D721Med (cell line): ENCODE measurements at places on chromosomes 4 and X.

GRCh38 chr4:90318193-90318592 lies 191.0 kb downstream of the CCSER1 start:
- no peak for DNase-seq

DNA sequence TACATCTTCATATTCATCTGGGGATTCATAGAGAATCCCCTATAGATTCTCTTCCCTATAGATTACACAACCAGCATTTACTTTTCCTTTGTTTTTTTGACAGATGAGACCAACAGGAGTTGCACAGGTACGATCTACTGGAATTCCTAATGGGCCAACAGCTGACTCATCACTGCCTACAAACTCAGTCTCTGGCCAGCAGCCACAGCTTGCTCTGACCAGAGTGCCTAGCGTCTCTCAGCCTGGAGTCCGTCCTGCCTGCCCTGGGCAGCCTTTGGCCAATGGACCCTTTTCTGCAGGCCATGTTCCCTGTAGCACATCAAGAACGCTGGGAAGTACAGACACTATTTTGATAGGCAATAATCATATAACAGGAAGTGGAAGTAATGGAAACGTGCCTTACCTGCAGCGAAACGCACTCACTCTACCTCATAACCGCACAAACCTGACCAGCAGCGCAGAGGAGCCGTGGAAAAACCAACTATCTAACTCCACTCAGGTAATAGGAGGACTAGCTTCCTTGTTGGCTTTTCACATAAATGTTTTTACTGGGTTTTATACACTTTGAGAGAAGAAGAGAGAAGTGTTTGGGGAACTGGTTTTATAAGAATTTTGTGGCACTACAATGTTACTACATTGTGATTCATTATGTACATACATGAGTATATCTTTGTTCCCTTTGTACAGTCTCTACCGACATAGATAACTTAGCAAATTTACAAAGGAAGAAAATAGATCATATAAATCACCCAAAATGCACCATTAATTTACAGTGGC lies 137.2 kb downstream of the DIPK2B start:
- DNase-seq: no peak

DNA sequence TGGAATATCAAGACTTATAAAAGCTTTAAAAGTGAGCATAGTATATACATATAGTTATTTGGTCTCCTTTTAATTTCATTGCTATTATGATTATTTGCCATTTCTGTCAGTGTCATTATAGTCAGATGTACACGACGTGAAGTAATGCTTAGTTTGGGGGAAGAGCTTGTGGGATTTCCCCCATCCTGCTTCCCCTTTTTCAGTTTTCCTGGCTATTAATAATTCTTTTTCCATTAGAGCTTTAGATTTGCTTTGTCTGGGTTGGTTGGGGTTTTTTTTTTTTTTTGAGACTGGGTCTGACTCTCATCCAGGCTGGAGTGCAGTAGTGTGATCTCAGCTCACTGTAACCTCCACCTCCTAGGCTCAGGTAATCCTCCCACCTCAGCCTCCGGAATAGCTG lies 5.4 kb downstream of the ABCE1 start:
- DNase-seq: no peak

DNA sequence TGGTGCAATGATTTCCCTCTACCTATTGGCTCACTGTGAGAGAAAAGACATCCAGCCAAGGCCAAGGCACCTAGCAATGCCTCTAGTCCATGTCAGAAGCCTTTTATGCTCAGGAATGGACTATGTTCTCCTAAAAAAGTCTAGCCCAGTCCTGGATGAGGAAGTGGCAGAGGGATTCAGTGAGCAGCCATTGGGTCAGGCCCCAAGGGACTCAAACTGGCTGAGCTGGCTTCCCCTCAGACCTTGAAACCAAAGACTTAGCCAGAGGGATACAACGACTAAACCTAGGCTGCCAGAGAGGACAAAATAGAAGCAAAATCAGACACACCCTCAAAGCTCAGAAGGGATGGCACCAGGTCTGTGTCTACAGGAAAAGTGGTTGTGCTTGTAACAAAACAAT lies 49.1 kb downstream of the ARHGEF9 start:
- DNase-seq: no peak

DNA sequence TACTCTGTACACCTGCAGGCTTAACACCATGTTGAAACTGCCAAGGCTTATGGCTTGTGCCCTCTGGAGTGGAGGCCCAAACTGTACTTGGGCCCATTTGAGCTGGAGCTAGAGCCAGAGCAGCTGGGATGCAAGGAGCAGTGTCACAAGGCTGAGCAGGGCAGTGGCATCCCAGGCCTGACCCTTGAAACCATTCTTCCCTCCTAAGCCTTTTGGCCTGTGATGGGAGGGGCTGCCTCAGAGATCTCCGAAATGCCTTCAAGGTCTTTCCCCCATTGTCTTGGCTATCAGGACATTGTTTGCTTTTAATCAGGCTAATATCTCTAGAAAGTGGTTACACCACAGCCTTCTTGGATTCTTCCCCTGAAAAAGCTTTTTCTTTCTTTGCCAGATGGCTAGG lies 10.9 kb upstream of the PNMA5 start:
- DNase-seq: no peak

- no peak for DNase-seq
Measured at GRCh38 chrX:4710618-4711433, 997.4 kb upstream of the PRKX start.

GRCh38 chr4:185914583-185915199 lies 102.7 kb upstream of the SORBS2 start:
- DNase-seq: no peak

GRCh38 chr4:77922158-77923094 lies 59.8 kb downstream of the MRPL1 start:
- DNase-seq: no peak

DNA sequence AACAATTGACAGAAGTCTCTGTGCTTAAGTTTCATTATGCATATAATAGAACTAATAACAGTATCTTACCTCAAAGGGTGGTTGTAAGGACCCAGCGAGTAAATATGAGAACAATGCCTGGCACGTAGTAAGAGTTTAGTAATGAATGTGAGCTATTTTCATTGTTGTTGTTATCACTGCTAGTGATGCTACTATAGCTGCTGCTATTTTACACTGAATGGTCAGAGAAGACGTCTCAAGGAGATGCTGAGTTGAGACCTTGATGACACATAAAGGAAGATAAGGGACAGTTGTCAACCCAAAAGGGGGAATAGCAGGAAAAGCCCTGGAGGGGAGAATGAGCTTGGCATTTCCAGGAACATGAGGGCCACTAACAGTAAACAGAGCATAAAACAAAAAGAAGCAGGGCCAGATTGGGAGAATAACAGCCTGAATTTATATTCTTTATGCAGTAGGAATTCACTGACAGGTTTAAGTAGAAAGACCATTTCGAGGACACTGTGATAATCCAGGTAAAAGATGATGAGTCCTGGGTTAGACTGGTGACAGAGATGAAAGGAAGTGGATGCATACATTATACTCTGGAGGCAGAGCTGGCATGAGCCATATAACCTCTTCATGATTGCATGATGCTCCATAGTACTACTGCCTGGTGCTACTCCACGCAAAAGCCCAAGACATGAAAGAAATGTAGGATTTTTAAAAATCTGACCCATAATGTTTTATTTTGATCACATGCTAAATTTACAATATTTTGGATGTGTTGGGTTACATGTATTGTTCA lies 23.1 kb downstream of the ATP8A1 start:
- DNase-seq: no peak

- DNase-seq: no peak
Measured at GRCh38 chr4:6641164-6641970, 882 bp downstream of the MRFAP1 start.

DNA sequence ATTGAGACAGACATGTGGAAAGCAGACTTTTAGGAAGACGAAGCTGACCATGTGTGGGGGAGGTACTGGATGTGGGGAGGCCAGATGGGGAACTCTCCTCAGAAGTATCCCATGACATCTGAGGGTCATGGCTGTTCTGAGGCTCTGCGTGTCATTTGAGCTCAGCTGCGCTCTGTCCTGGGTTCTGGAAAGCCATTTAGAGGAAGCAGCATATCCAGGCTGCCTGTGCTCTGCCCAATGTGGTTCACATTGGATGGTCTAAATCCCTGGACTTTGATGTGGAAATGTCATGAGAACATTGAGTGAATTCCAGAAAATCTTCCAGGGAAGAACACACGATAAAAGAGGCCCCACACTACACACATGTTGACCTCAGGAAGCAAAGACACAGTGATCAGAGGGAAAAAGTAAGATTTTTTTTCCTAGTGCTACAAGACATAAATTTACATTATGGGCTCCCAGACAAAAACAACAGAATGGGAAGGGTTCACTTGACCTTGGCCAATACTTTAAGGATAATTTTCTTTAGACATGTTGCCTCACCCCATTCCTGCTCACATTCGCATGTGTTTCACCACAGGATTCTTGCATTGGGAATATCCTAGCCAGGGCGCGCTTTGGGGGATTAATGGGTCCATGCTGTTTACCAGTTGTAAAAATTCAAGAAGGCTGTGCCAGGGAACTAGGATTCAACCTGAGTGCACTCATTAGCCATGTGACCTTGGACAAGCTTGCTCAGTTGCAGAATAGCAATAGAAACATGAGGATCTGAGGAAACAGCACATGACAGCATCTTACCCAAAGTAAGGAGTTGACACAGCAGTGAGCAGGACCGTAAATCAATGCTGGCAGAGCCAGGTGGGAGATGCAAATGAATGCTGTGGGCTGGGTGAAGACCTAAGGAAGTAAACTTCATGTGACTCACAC lies 73.2 kb upstream of the C1QTNF7 start:
- DNase-seq: no peak

- DNase-seq: no peak
Measured at GRCh38 chrX:153491351-153491914, 3.3 kb upstream of the BGN start.

DNA sequence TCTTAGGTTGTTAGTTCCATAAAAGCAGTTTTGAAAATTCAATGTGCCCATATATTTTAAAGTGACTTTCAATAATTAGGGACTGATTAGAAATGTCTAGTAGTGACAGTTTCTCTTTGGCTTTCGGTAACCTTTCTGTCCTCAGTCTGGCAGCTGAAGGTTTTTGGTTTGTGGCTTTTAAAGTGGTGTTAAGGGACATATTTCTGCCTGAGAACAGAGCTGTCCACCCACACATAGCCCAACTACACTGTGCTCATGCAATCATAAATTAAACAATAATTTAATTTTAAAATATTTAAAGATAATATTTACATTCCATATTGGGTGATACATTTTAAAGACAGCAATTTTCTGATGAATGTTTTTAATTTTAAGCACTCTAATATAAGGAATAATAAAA lies 335.0 kb upstream of the TENM3 start:
- DNase-seq: no peak

- no peak for DNase-seq
Measured at GRCh38 chr4:85659610-85660218, 184.8 kb downstream of the ARHGAP24 start.

DNA sequence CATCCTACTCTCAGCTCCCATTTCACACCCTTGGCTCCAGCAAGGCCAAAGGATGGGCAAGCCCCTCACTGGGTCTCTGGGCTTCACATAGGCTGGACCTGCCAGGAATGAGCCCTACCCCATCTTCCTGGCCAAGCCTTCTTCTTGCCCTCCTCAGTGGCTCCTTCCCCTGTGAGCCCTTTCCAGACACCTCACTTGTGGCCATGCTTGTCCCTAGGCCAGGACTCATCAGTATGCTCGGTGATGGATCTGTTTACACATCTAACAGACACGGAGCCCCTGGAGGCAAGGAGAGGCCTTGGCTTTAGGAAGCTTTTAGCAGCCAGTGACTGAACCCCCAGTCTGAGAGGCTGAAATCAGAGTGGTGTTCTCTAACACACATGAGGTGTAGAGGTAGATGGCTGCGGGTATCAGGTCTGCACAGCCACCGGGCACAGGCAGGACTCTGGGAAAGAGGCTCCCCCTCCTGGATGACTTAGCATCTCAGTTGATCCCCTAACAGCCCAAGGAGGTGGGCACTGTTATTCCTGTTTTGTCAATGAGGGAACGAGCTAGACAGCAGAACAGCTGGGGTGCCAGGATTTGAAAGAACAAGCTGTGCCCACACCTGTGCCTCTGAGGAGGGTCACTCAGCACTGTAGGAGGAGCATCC lies 44.8 kb downstream of the PPP2R2C start:
- DNase-seq: no peak

DNA sequence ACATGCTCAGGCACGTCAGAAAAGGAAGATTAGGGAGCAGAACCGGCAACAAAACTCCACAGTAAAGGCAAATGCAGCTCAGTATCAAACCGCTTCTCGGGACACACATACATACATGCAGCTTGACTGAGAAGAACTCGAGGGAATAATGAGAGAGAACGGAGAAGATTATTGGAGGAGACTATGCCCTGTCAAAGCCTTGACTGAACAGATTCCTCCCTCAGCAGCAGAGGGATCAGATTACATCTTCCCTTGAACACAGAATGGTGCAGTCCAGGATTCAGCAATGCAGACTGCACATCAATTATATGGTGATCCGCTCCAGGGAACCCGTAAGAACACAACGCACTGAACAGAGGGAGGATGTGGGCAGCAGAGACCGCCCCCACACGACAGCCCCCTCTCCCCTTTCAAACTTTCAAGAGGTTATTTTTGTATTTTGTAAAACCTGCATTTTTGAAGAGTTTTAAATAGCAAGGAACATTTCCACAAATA lies 183.2 kb downstream of the FBXW7 start:
- no peak for DNase-seq

DNA sequence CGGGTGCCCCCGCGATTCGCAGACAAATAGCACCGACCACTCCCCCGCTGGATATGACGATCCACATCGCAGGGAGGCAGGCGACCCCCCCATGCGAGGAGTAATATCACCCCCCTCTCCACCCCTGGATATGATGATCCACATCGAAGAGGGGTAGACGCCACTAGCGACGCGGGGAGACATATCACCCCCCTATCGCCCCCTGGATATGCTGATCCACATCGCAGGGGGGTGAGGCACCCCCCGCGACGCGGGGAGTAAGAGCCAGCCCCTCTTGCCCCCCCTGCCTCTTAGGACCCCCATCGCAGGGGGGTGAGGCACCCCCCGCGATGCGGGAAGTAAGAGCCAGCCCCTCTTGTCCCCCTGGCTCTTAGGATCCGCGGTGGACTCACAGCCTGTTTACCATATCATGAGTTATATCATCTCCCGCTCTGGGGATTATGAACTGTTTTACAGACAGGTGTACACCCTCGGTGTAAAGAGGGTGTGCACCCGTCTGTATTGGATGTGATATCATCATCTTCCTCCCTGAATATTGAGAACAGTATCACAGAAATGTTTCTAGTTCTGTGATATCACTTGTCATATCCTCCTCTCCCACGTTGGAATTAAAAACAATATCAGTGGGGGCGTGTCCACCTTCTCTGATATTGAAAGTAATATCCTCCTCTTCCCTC lies 22.7 kb upstream of the DRD5 start:
- no peak for DNase-seq

DNA sequence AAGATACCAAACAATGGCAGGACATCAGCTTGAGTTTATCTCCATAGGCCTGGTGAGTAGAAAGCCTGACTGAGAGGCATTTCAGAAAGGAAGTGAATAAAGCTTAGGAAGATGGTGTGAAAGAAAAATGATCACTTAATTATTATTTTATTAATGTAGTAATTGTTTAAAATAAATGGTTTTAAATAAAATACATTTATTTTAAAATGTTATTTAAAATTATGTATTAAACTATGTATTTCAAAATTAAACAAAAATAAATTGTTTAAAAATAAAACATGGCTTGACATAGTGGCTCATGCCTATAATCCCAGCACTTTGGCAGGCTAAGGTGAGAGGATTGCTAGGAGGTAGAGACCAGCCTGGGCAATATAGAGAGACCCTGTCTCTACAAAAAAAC lies 145.8 kb downstream of the IL15 start:
- DNase-seq: no peak
